ENCODE measurements at places on chromosomes 12 and 14. TPM values are rescaled to one million over a fixed set of nuclear protein-coding genes. Genes with fewer than 3 reads are reported as not detected.

DNA sequence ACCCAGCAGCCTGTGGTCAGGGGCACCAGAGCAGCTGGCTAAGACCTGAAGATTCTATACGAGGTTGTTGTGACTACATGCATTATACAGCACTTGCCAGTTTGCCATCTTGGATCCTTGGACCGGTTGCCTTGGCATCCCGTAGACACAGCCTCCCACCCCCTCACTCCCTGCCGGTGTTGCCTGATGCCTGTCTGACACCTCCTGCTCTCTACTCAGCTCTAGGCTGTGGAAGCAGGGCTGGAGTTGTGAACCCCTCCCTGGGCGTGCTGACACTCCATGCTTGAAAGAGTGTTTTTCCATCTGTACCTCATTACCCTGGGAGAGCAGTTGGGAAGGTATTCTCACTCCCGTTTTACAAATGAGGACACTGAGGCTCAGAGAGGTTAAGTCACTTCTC, 2.5 kb downstream of the CHGA start:
- no peak for DNase-seq

Gene RFLNA
- not detected for total RNA-seq

DNA sequence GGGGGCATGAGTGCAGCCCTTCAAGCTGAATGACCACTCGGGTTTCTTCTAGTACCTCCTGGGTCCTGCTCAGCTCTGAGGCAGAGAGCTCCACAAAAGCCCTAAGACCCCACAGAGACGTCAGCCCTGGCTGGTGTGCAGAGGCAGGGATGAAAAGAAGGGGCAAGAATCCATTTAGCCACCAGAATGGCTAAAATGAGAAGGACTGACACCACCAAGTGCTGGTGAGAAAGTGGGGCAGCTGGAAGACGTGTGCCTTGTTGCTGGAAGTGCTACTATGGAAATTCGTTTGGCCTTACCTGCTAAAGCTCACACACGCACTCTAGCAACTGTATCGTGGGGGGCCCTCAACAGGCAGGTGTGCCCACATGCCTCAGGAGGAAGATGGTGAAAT, 26.7 kb downstream of the RILPL1 start:
- no peak for DNase-seq

Gene MUCL1
- total RNA-seq = not detected

- DNase-seq = no peak
These were observed 38.1 kb upstream of the LMNTD1 start for GRCh38 chr12:25591144-25591543.

DNA sequence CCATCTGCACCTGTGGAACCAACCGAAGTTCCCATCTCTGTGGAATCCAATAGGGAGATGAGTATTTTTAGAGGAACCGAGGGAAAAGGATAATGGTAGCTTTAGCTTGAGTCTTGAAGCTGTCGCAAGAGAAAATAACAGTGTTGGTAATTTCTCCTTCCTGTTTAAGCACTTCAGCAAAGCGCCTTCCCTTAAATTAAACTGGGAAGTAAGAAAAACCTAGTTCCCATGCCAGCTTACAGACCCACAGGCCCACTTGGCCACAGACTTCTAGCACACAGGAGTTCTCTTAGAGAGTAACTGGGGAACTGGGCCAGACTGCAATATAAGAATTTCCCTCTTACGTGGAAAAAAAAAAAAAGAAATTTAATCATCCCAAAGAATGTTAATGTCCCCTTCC, 223.8 kb downstream of the EFCAB11 start:
- no peak for DNase-seq

Gene RPGRIP1
- 0.08 TPM for total RNA-seq

DNA sequence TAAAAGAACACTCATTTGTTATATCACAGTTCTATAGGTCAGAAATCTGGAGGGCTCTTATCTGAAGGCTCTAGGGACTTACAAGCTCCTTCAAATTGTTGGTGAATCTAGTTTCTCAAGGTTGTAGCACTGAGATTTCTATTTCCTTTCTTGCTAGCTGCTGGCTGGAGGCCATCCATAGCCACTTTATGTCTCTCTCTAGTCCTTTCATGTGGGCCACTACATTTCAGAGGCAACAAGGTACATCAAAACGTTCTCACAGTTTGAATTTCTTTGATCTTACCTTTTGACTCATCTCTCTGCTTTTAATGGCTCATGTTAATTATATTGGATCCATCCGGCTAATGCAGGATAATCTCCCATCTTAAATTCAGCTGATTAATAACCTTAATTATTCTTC, 286.8 kb downstream of the DIO2 start:
- DNase-seq = no peak

Gene FOXN4
- not detected for total RNA-seq

DNA sequence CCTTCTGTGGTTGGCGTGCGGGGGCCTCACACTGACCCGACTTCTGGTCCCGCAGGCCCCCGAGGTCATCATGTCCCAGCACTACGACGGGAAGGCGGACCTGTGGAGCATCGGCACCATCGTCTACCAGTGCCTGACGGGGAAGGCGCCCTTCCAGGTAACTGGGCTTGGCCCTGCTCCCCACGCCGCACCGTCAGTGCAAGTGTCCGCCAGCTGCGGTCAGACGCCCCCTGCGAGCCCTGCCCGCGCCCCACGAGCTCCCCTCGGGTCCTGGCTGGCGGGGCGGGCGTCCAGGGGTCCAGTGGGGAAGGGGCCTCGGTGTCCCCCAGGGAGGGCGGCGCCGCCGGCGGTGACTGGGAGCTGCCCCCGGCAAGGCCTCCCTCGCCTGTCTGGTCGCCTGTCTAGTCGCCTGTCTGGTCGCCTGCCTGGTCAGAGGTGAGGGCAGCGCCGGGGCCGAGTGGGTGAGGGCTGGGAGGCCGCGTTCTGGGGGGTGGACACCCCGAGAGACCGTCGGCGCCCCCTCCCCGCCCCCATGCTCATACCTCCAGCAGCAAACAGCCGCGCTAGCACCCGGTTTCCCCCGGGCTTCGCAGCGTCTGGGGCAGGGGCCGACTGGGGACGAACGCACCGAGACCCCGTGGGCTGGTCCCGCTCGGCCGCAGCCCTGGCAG, 14.8 kb downstream of the ULK1 start:
- DNase-seq = no peak

DNA sequence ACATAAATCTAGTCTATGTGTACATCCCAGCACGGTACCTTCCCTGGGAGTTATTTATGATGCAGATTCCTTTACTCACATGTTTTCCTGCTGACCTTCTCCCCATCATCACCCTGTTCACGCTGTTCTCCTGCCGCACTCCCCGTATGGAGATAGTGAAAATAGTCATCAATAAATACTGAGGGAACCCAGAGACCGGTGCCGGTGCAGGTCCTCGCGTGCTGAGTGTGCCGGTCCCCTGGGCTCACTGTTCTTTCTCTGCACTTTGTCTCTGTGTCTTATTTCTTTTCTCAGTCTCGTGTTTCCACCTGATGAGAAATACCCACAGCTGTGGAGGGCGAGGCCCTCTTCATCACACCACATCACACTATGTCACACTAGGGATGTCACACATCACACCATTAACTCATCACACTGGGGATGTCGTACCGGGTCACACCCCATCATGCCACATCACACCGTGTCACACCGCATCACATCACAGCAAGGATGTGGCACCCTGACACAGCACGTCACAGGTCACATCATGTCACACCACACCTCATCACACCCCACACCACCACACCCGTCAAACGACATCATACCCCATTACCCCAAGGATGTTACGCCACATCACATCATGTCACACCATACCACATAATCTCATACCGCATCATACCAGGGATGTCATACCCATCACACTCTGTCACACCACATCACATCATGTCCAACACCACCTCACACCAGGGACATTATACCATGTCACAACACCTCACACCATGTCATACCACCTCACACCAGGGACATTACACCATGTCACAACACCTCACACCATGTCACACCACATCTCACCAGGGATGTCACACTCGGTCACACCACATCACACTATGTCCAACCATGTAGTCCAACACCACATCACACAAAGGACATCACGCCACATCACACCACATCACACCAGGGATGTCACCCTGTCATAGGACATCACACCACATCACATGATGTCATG, 207.0 kb downstream of the TMEM121 start:
- DNase-seq = no peak

DNA sequence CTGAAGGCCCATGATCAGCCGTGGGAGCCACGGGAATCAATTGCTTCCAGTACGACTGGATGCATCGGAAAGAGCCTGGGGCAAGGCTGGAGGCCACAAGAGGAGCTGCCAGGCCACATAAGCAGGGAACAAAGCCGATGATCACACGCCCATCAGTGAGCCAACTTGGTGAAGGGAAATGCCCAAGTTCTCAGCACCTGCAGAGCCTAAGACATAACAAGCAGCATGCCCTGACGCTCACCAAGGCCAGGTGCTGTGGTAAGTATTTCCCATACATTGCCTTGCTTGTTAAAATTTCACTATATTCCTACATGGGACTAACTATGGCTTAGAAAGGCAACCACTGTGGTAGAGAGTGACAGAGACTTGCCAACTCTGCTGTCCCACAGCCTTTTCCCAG, 555.9 kb downstream of the BCL11B start:
- no peak for DNase-seq

GRCh38 chr12:27970401-27971120, 2.0 kb downstream of the PTHLH start:
- no peak for DNase-seq

DNA sequence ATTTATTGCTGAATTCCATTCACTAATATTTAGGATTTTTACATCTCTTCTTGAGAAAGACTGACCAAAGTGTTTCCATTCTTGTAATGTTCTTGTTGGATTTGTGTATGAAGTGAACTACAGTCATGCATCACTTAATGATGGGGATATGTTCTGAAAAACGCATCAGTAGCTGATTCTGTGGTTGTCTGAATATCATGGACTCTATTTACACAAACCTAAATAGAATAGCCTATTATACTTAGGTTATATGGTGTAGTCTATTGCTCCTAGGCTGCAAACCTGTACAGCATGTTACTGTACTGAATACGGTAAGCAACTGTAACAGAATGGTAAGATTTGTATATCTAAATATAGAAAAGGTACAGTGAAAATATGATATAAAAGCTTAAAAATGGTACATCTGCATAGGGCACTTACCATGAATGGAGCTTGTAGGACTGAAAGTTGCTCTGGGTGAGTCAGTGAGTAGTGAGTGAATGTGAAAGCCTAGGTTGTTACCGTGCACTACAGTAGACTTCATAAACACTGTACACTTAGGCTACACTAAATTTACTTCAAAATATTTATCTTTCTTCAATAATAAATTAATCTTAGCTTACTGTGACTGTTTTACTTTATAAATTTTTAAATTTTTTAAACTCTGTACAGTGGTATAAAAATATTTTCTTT, 27.6 kb upstream of the P2RX4 start:
- no peak for DNase-seq

Gene NKX2-1
- total RNA-seq = not detected

Gene DACT1
- total RNA-seq = 1.0 TPM

GRCh38 chr14:35234012-35234805, 58.0 kb upstream of the PSMA6 start:
- DNase-seq = no peak

GRCh38 chr12:45256721-45257120, 40.8 kb downstream of the ANO6 start:
- DNase-seq = no peak

DNA sequence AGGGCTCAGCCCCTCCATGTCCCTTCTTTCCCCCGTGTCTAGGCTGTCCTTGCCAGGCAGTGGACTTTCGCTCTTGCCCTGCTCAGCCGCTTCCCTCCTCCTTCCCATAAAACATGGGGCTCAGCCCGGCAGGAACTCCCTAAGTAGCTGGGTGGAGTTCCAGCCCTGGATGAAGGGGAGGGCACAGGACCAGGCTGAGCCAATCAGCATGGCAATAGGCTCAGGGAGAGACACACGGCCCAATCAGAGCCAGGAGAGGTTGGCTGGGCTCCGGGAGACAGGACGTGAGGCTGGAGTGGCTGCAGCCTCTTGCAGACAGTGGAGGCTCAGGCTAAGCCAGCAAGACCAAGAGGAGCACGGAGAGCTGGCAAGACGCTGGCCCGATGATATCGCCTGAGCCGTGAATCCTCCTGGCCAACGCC, 54.3 kb downstream of the GALNT9 start:
- no peak for DNase-seq

- no peak for DNase-seq
These were observed 11.9 kb downstream of the STYX start for GRCh38 chr14:52741865-52742264.

DNA sequence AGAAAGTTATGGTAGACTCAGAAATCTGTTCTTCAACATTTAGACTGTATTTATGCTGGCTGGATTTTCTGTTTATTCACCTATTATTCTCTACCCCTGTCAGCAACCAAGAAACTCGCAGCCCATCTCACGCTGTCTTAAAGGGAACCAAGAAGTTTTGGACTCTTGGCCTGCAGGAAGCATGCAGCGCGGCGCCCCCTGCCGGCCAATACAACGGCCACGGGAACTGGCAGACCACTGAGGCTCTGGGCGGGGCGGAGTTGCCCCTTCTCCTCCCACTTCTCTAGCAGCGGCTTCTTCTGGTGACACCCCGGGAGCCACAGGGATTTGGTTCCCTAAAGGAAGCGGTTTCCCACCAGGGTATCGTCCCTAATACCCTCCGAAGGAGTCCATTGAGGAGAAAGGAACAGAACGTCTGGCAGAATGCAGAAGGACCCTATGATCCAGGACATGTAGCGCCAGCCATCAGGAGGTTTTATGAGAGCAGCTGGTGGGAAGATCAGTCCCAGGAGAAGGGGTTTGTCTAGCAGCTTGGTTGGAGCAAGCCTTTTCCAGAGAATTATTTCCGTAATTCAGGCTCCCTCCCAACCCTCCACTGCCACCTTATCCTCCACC, 21.0 kb upstream of the RNASE2 start:
- peak; percentile 50 for DNase-seq

Gene ACIN1
- 160 TPM for total RNA-seq

DNA sequence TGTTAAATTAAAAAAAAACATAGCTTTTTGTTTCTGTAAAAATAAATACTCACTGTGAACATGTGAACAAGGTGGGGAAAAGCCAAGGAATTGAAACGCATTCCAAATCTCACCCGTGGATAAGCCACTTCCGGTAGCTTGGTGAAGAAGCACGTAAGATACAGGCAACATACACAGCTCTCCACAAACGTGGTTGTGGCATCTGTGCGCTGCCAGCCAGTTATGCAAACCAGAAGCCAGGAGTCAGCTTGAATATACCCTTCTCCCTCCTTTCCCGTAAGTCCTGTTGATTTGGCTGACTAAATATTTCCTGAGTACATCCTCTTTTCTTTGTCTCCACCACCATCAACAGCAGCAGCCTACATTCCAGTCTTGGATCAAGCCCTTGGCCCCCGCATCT, 486.2 kb downstream of the VRK1 start:
- DNase-seq = no peak

DNA sequence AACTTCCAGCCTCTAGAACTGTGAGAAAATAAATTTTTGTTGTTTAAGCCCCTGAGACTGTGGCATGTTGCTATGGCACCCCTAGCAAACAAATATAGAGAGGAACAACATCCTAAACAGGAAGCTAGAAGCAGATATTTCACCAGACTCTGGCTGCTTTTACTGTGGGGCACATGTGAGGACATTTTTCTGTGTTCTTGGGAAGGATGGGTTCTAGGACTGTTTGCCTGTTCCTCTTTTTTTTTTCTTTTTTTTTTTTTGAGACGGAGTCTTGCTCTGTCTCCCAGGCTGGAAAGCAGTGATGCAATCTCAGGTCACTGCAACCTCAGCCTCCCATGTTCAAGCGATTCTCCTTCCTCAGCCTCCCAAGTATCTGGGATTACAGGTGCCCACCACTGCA, 4.2 kb upstream of the HRK start:
- no peak for DNase-seq

GRCh38 chr14:88143810-88144209, 138.9 kb downstream of the GPR65 start:
- no peak for DNase-seq
